ENCODE measurements at places on chromosomes 6 and 20.

GRCh38 chr6:32190054-32190851 lies at the start of gene PBX2:
TSS of gene PBX2 (minus strand) at chr6:32190202. CDS start at chr6:32189915, 287 bp downstream.
- peak; percentile 81 for DNase-seq

DNA sequence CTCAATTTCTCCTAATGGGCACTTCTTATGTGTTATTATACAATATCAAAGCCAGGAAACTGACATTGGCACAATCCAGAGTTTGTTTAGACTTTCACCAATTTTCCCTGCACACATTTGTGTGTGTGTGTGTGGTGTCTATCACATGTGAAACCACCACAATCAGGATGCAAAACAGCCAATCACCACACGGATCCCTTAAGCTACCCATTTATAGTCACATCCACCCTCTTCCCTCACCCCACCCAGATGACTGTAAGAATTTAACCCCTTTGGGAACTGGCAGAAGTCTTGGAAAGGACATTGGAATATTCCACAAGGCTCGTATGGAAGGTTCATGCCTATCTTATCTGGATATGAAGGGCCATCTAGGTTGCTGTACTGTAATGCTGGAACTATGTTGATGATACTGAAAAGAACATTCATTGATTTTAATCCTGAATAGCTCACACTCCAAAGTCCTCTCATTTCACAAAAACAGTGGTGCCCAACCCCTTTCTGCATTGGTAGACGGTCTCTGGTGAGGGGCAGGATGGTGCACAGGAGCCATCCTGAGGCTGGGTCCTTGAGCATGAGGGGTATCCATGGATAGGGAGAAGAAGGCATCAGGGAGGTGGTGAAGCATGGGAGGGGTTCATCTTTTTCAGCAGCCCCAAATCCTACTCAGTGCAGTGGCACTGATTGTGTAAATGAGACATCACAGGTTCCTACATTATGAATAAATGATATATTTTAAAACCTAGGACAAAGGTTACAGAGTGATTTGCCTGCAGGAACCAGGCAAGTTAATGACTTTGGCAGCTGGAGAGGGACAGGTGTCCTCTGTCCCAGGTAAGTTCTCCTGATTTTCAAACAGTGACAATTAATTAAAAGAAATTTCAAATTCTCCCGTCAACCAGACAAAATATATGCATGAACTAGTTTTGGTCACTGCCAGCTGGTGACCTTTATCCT lies 12.1 kb upstream of the CTCFL start:
- no peak for DNase-seq

DNA sequence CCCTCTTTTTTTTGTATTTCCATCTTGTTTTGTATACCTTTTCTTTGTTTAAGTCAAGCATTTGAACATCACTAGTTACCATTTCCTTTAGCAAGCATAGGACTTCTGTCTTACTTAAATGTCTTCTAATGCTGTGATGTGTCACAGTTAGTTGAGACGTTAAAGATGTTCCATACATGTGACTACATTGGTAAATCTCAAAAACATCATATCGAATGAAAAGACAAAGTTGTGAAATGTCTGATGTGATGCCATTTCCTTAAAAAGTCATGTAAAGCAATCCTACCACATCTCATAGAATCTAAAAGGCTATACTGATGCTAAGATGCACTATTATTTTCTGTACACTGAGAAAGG lies 26.8 kb downstream of the SLC16A10 start:
- DNase-seq: no peak

DNA sequence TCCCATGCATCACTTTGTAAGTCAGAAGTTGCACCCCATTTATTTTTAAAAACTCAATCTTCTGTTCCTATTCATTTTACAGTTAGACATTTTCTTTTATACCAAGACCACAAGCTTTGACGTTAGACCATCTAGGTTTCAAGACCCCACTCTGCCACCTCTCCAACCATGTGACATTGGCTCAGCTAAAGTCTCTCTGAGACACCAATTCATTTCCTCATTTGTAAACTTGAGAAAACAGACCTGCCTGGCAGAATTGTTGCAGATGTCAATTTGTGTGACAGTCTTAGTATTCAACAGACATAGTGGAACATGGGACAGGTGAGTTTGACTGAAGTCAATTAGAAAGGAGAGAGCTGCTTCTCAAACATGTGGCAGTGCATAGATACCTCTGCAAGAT lies 55.6 kb upstream of the CSE1L start:
- no peak for DNase-seq

DNA sequence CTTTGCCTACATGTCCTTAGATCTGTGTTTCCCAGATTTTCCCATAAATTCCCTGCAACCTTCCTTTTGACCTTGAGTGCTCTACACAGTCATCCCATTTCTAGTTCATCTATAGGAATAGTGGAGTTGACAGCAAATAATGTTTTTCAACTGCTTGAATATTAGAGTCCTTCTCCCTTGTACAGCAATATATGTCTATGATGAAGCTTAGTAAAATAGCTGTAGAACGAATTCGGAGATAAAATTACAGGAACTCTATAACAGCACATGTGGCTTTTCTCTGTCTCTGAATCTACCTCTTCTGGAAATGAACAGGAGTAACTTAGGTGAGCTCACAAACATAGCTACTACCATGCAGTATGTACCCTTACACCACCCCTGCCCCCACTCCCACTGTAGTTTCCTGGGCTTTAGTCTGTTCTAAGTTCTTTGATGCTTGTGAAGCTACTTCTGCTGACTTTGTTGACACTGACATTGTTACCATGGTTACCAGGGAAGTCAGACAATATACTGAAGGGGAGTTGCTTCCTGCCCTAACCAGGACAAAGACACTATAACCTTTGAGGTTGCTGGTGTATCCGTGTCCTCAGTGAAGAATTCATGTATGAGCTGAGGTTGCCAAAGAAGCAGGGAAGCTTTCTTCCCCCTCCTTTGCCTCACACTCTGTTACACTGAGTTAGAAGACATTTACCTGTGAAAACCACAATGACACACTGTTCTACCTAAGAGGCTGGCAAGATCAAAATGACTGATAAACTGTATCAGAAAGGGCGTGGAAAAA lies 35.8 kb upstream of the SHLD1 start:
- DNase-seq: no peak

GRCh38 chr6:37488476-37488875 lies 11.2 kb downstream of the CCDC167 start:
- DNase-seq: no peak

DNA sequence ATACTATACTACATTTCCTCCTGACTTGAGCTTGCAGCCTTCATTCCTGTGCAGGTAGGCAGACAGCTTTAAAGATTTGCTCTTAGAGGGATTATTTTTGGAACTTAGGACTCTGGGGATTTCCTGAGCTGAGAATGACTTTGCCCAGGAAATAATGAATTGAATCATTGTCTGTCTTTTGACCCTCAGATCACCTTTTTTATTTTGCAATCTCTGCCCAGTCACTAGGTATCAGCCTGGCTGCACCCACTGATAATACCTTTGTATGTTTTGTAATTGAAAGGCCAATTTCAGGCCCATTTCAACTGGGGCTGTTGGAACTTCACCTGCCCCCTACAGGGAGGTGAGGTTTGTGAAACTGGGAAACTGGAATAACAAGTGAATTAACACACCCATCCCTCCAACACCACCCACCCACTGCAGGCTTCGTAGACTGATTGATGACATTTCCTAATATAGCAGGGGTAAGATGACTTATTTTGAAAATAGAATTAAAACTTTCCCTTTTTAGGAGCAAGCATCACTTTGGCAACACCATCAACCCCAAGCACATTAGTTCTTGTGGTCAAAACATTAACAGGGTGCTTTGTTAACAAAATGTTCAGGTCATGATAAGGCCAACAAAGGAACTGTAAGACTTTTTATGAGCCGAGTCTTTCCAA lies 157.1 kb upstream of the CENPW start:
- no peak for DNase-seq

DNA sequence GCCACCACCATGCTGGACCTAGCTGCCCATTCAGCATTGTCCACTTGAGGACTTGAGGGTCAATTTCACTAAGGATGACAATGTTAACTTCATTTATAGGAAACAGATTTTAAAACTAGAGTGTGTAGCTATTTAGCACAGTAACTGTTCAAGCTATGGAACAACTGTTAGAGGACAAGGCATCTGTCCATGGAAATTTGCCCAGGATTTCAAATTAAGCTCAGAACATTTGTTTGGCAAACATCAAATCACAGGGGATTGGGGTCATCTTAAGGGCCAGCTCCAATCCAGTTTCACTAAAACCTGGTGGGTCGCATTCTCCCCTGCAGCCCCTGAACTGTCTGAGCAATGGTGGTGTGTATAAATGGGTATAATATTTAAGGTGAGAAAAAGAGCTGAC lies 35.1 kb downstream of the PM20D2 start:
- no peak for DNase-seq

- DNase-seq: no peak
Measured at GRCh38 chr6:11224966-11225463, 7.5 kb downstream of the NEDD9 start.

- DNase-seq: no peak
Measured at GRCh38 chr6:69668916-69669315, 127.9 kb downstream of the LMBRD1 start.

- DNase-seq: peak; percentile 96
Measured at GRCh38 chr6:71420693-71421328, 132.2 kb downstream of the OGFRL1 start.

GRCh38 chr20:51156041-51156982 lies 133.4 kb upstream of the KCNG1 start:
- no peak for DNase-seq

DNA sequence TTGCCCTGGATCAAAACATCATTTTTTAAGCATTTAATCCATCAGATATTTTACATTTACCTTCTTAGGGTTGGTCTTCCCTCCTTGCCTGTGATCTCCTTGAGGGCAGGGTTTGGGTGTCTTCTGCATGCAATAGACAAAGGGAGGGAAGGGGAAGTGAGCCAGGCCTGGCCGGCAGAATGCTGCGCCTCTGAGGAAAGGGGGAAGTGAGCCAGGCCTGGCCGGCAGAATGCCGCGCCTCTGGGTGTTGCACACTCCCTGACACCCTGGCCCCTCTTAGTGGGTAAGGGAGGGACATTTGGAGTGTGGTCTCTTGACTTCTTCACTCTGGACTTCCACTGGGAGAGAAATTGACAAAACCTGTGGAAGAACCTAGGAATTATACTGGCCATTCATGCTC lies 12.4 kb downstream of the PSMF1 start:
- DNase-seq: no peak

- DNase-seq: no peak
Measured at GRCh38 chr6:137813308-137813970, 53.6 kb upstream of the TNFAIP3 start.

GRCh38 chr6:159953091-159953601 lies 15.7 kb upstream of the IGF2R start:
- DNase-seq: no peak

DNA sequence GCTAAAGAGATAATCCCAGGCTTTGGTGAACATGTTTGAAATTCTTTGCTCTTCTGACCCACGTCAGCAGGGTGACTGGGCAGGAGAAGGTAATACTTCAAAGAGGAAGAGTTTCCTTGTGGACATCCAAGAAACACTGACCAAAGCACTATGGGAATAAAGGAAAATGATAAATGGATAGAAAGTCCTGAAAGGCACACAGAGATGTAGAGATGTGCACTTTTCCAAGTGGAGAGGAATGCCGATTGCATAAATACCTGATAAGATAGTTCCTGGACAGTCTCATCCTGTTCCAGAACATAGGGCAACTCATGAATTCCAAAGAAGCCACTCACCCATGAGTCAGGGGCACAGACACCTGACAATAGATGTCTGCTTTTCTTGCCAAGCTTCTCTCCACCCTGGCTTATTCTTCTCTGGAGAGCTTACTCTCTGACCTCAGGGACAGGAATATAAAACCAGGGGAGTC lies 191.3 kb upstream of the FOXA2 start:
- DNase-seq: peak; percentile 65

- no peak for DNase-seq
Measured at GRCh38 chr6:42354702-42355101, 97.0 kb downstream of the TRERF1 start.

GRCh38 chr6:163513570-163514166 lies 99.2 kb downstream of the QKI start:
- no peak for DNase-seq

- DNase-seq: no peak
Measured at GRCh38 chr20:62051546-62052255, 14.0 kb downstream of the TAF4 start.

DNA sequence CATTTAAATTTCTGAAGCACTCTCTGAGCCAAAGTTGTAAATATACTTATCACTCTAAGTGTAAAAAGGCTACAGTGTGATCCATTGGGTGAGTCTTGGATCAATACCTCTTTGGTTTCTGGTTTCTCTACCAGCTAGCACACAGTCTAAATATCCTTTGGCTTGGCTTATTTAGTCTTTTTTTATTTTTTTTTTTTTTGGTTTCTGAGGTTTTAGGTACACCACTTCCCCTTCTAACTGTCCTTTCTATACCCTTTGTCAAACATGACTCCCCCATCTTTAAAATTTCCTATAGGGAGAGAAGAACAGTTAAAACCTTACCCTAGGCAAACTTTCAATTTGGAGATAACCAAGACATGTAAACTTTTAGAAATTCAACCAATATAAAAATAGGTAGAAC lies 379.0 kb downstream of the PHF3 start:
- DNase-seq: no peak

GRCh38 chr6:147930745-147931144 lies 411.9 kb upstream of the SASH1 start:
- DNase-seq: no peak

GRCh38 chr6:111147440-111147839 lies 60.1 kb downstream of the SLC16A10 start:
- DNase-seq: no peak

DNA sequence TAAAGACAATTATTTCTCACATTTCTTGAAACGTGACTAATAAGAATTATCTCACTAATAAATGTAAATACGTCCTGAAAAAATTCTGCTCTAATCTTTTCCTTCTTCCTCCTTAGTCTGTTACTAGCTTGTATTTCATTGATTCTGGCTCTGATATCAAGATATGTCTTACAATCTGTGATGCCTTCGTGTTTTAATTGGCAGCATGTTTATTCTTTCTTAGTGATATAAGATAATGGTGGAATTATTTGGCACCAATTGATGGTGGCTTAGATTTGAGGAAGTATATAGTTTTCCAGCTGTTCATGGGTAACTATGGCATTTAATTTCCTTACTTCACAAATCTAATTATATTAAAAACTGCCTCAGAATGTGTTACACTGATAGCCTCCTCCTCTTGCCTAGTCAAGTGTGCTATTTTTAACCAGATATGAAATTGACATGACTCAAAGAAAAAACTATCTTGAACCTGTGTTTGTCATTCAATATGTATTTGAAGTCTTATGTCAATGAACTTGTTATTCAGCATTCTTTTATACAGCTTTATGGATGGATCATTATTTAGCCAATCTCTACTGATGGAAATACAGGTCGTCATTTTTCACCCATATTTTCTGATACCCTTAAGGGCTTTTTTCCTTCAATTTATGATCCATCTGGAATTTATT lies 5.3 kb downstream of the CCNC start:
- DNase-seq: no peak
